Stimulated activated naive CD8-positive, alpha-beta T cell treated with anti-CD3 and anti-CD28 coated beads, Interleukin-15, Interleukin-2, amounts not matched to agents 100 U/mL and 50 U/mL, for 24 hours (primary cell): ENCODE measurements at places on chromosomes 5 and 9.

- peak; percentile 82 for DNase-seq
Observed at GRCh38 chr9:89497978-89498851, at the start of gene SEMA4D. SEMA4D (minus strand) TSS chr9:89498113; CDS start chr9:89405456, 92,657 bp downstream.

- DNase-seq, result no peak
Observed at GRCh38 chr9:2292733-2293132, 277.6 kb downstream of the SMARCA2 start.

GRCh38 chr9:118330191-118330986 is 626.2 kb downstream of the TLR4 start:
- no peak for DNase-seq

DNA sequence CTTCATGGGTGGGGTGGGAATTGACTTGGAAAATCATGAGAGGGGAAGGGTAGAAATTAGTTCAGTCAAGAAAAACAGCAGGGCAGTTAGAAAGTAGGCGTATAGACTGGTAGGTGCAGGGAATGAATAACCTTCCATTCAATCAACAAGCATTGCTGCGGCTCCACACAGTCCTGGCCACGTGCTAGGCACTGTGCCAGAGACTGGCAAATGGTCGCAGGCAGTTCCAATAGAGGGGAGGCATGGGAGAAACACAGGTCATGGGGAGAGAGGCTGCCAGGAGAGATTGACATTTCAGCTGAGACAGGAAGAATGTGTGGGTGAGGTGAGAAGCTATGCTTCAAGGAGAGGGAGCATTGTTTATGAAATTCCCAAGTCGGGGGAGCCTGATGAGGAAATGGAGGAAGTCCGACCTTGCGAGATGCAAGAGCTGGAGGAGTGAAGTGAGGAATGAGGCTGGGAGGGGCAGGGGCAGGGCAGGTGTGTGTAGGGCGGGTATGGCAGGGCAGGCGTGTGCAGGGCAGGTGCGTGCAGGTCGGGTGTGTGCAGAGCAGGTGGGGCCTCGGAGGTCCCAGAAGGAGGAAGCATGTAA is 54.4 kb upstream of the PPARGC1B start:
- no peak for DNase-seq

DNA sequence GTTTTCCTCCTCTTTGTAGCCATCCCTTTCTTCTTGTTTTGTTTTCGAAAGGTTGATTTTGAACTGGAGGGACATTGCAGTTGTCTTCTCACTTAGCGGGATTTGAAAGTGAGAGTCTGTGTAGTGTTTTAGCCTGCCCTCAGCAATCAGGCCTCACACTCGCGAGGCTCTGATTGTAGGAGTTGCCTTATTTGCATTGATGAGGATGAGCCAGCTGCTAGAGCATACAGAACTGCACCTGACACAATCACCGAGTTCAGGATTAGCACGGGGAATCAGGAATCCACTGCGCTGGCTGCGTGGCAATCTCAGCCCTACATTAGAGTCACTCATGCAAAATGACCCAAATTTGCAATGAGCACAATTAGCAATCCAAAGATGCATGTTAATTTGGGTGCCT is 122.5 kb upstream of the TMEM161B start:
- no peak for DNase-seq

GRCh38 chr5:55101556-55102276 is 730 bp upstream of the GZMA start:
- no peak for DNase-seq

- DNase-seq, result no peak
Observed at GRCh38 chr5:142150431-142150830, 41.9 kb downstream of the NDFIP1 start.
